ENCODE measurements at places on chromosomes 11 and 22.

GRCh38 chr11:77821349-77821851, 456 bp downstream of the AAMDC start:
- DNase-seq, result no peak

GRCh38 chr11:45859661-45860140, 12.4 kb downstream of the CRY2 start:
- no peak for DNase-seq

DNA sequence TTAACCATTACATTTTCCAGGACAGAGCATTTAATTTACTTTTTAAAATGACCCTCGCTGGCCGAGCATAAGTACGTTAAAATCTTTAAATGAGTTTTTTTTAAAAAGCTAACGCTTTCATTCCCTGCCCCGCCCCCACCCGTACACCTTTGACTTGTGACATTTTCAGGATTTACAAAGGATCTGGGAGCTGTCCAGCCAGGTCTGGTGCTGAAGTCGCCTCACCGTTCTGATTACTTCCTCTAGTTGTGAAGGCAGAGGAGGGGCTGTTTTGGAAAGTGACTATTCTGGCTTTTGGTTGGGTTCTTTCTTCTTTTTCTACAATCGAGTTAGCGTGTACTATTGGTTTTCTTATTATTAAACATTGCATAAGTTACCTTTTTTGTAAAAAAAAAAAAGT, 2.9 kb downstream of the C11orf87 start:
- DNase-seq, result no peak

GRCh38 chr22:48382197-48382596, 1445.5 kb downstream of the BRD1 start:
- no peak for DNase-seq

DNA sequence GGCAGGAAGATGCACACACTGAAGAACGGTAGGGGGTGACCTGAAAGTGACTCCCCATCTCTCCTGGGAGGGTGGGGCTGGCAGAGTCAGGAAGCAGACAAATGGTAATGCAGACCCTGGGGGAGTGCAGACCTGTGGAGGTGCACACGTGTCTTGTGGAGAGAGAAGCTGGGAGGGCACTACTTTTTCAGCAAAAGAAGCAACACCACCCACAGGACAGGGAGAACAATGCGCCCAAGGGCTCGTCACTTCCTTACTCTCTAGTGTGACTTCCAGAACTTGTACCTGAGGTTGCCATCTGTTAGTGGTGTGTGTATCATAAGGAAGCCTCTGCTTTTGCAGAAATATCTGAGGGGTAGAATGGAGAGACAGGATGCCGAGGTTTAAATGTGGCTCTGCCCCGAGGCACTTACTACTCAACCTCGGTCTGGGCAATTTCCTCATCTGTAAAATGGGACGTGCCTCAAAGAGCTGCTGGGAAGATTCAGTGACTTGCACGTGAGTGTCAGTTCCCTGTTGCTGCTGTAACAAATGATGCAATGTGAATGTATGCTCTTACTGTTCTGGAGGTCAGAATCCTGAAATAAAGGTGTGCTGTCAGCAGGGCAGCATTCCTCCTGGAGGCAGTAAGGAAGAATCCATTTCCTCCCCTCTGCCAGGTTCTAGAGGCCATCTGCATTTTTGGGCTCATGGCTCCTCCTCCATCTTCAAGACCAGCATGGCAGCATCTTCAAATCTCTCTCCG, 323.4 kb downstream of the SHANK2 start:
- no peak for DNase-seq

- DNase-seq, result no peak
Observed at GRCh38 chr11:68946416-68947090, 34.2 kb downstream of the MRGPRD start.

Data from stimulated activated CD4-positive, alpha-beta T cell treated with anti-CD3 and anti-CD28 coated beads, TNF-alpha, amount 100 ng/mL, for 1 hour (primary cell).